ENCODE measurements at places on chromosomes 16 and 17. TPM values are rescaled to one million over a fixed set of nuclear protein-coding genes. Genes with fewer than 3 reads are reported as not detected.

ADGRG1 gene
- total RNA-seq = 7.7 TPM

DNA sequence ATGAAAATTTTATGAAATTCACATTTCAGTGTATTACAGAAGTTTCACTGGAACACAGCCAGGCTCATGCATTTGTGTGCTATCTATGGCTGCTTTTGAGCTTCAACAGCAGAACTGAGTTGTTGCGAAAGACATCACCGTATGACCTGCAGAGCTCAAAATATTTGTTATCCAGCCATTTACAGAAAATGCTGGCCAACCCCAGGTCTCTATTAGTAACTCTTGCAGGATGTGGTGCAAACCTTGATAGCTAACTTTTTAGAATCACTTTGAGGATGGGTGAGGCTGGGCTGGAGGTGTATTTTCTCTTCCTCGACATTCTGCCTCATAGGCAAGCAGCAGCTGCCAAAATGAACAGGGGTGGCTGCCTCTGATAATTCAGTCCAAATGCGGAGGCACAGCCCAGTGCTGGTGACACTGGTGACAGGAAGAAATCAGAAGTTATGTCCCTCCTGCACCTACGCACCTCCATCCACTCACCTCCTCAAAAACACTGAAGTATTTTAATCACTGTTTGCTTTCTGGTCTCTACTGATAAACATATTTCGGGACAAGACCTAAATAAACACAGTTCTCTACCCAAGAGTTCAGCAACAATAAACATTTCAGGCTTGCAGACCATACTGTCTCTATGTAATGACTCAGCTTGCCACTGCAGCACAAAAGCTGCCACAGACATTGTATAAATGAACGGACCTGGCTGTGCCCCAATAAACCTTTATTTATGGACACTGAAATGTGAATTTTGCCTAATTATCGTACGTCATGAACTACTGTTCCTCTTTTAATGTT, 28.5 kb downstream of the ARHGAP17 start:
- peak; percentile 74 for DNase-seq
- peak overlapping the region; percentile 63 for H3K27ac ChIP-seq
- H3K36me3 ChIP-seq = no peaks in the 10 kb centered on the region
- no peaks in the 10 kb centered on the region for H3K27me3 ChIP-seq
- no peak overlapping the region for H3K4me3 ChIP-seq

GRCh38 chr16:12097523-12098428, 121.2 kb downstream of the SNX29 start:
- peaks cover 32% of the 10 kb centered on the region for H3K4me1 ChIP-seq
- H3K4me3 ChIP-seq = no peak overlapping the region
- DNase-seq = peak; percentile 76
- H3K27ac ChIP-seq = peak overlapping the region; percentile 57
- no peaks in the 10 kb centered on the region for H3K36me3 ChIP-seq
- H3K27me3 ChIP-seq = no peaks in the 10 kb centered on the region

- no peaks in the 10 kb centered on the region for H3K27me3 ChIP-seq
- no peak overlapping the region for H3K4me3 ChIP-seq
- no peak overlapping the region for H3K27ac ChIP-seq
- no peaks in the 10 kb centered on the region for H3K4me1 ChIP-seq
- no peak for DNase-seq
Observed at GRCh38 chr17:34883106-34884000, 77.9 kb downstream of the CCT6B start.

PGAP6 gene
- 22.5 TPM for total RNA-seq

GRCh38 chr17:202501-202951, 21.1 kb upstream of the DOC2B start:
- H3K4me3 ChIP-seq = no peak overlapping the region
- no peaks in the 10 kb centered on the region for H3K4me1 ChIP-seq
- no peak overlapping the region for H3K27ac ChIP-seq
- peak; percentile 56 for DNase-seq

GRCh38 chr17:11554042-11554441, 44.2 kb upstream of the DNAH9 start:
- H3K4me3 ChIP-seq = no peak overlapping the region
- no peak for DNase-seq
- no peak overlapping the region for H3K27ac ChIP-seq
- H3K27me3 ChIP-seq = no peaks in the 10 kb centered on the region
- H3K4me1 ChIP-seq = no peaks in the 10 kb centered on the region
- H3K36me3 ChIP-seq = no peaks in the 10 kb centered on the region

DNA sequence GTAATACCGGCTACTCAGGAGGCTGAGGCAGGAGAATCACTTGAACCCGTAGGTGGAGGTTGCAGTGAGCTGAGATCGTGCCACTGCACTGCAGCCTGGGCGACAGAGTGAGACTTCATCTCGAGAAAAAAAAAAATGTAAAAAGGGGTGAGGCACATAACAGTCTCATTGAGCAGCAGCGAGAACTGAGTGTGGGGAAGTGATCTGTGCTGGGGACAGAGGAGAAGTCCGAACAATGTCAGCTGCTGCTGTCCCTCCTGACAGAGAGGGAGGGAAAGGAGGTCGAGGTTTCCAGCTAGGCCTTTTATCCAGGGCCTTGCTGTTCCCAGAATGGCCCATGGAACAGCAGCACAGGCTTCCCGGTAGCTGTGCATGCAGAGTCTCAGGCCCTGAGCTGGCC, 14.0 kb downstream of the C16orf74 start:
- no peaks in the 10 kb centered on the region for H3K4me1 ChIP-seq
- no peak overlapping the region for H3K4me3 ChIP-seq
- no peak overlapping the region for H3K27ac ChIP-seq
- H3K27me3 ChIP-seq = no peaks in the 10 kb centered on the region
- no peak for DNase-seq

ASB16 gene
- total RNA-seq = 2.2 TPM

DNA sequence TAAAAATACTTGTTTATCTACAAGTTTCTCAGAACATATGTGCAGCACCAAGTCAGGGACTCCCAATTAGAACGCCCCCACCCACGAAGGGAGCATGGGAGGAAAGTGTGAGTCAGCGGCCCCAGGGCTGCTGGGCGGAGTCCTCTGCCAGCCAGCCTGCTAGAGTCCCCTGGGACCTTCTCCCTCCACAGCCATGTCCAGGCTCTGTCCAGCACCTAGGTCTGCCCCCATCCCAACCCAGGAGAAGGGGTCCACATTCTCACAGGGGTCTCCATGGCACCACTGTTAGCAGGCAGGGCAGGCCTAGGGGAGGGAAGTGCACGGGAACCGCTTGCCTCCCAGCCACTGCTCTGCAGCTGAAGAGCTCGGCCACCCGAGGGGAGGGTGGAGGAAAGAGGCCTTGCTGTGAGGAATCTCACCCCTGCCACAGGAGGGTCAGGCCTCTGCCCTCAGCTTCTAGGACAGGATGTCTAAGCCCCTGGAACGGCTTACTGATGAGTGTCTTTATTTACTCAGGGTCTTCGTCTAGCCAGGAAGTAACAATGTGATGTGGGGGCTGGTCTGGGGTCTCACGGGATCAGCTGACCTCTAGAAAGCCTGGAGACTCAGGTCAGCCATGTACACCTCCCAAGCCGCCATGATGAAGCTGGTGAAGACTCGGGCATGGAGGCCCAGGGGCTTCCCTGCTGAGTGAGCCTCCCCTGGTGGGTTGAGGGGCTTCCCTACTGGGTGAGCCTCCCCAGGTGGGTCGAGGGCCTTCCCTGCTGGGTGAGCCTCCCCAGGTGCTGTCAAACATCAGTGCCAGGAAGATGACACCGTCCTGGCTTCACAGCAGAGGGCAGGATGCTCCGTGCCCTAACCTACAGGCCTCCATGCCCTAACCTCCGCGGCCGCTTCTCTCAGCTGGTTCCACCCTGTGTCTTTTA, 190.3 kb downstream of the RBFOX3 start:
- H3K4me3 ChIP-seq = no peak overlapping the region
- H3K36me3 ChIP-seq = no peaks in the 10 kb centered on the region
- no peaks in the 10 kb centered on the region for H3K27me3 ChIP-seq
- no peak overlapping the region for H3K27ac ChIP-seq

DNA sequence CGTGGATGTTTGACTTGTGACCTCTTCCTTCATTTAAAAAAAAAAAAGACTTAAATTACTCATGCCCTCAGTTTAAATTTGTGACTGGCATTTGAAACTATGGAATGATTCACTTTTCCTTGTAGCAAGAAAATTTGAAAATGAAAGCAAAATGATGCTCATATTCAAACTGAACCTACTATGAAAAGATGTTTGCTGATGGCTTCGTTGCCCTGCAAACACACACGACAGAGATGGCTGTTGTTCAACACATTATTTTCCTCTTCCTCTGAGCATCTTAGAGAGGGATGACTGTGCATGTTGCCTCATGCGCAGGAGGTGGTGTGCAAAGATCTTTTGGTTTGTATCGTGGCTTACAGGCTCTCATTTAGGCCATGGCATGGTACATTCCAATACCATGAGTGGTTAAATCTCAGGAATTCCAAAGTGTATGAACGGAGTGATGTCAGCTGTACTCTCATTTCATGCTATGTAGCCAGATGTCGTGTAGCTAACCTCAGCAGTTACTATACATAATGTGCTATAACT, 164.5 kb downstream of the PRKCA start:
- peak; percentile 74 for DNase-seq
- H3K36me3 ChIP-seq = no peaks in the 10 kb centered on the region
- peak overlapping the region; percentile 9 for H3K4me3 ChIP-seq
- H3K27me3 ChIP-seq = no peaks in the 10 kb centered on the region
- H3K27ac ChIP-seq = peak overlapping the region; percentile 71

CACNG3 gene
- not detected for total RNA-seq

TMEM100 gene
- total RNA-seq = 16.9 TPM

- H3K27me3 ChIP-seq = no peaks in the 10 kb centered on the region
- no peaks in the 10 kb centered on the region for H3K36me3 ChIP-seq
- no peak for DNase-seq
- H3K4me3 ChIP-seq = no peak overlapping the region
- no peaks in the 10 kb centered on the region for H3K4me1 ChIP-seq
- H3K27ac ChIP-seq = no peak overlapping the region
Observed at GRCh38 chr16:8510160-8510559, 80.2 kb downstream of the TMEM114 start.

GRCh38 chr17:40517286-40517662, 15.9 kb upstream of the TNS4 start:
- peak; percentile 12 for DNase-seq
- H3K4me1 ChIP-seq = no peaks in the 10 kb centered on the region
- H3K27me3 ChIP-seq = no peaks in the 10 kb centered on the region
- no peaks in the 10 kb centered on the region for H3K36me3 ChIP-seq
- H3K4me3 ChIP-seq = no peak overlapping the region

DNA sequence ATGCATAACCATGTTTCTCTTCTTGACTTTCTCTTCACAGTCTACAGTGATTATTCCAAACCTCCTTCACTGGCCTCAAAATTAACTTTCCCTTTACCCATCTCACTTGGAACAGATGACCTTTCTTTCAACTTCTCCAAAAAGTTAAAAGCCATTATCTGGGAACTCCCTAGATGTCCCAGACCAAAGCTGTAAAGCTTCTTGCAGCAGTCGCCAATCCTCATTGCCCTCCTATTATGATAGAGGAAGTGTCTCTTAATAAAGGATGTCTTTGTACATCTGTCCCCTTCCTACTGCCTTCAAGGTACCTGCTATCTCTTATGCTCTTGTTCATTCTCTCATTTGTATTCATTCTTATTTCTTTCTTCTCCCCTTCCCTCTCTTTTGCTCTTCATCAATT, 127.5 kb downstream of the MRTFB start:
- H3K27ac ChIP-seq = no peak overlapping the region
- DNase-seq = no peak
- no peak overlapping the region for H3K4me3 ChIP-seq

- DNase-seq = no peak
- peaks cover 7% of the 10 kb centered on the region for H3K4me1 ChIP-seq
- no peak overlapping the region for H3K4me3 ChIP-seq
- H3K36me3 ChIP-seq = no peaks in the 10 kb centered on the region
- H3K27me3 ChIP-seq = peaks cover 34% of the 10 kb centered on the region
- no peak overlapping the region for H3K27ac ChIP-seq
Observed at GRCh38 chr16:8589057-8589899, 1.0 kb downstream of the TMEM114 start.

GRCh38 chr16:4309833-4310266, 6.0 kb upstream of the GLIS2 start:
- no peaks in the 10 kb centered on the region for H3K36me3 ChIP-seq
- H3K27ac ChIP-seq = peak overlapping the region; percentile 90
- H3K4me1 ChIP-seq = peaks cover 35% of the 10 kb centered on the region
- no peak overlapping the region for H3K4me3 ChIP-seq
- peak; percentile 85 for DNase-seq

DNA sequence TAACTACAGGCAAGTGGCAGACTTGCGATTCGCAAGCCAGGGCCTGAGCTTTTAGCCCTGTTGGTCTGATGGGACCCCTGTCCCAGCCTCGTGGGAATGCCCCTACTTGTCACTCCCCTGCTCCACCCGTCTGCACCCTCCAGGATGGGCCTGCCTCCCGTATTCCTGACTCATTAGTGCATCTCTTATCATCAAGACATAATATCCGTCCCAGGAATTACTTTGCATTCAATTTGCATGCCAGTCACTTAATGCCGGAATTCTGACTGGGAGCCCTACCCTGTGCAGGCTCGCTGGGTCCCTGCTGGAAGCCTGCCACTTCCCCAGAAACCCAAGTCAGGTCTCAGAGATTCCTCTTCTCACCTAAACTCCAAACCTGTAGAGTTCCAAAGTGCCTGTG, 3.3 kb downstream of the PRSS53 start:
- no peak for DNase-seq
- no peaks in the 10 kb centered on the region for H3K4me1 ChIP-seq
- no peak overlapping the region for H3K4me3 ChIP-seq
- H3K27me3 ChIP-seq = no peaks in the 10 kb centered on the region

NACA2 gene
- total RNA-seq = not detected

DNA sequence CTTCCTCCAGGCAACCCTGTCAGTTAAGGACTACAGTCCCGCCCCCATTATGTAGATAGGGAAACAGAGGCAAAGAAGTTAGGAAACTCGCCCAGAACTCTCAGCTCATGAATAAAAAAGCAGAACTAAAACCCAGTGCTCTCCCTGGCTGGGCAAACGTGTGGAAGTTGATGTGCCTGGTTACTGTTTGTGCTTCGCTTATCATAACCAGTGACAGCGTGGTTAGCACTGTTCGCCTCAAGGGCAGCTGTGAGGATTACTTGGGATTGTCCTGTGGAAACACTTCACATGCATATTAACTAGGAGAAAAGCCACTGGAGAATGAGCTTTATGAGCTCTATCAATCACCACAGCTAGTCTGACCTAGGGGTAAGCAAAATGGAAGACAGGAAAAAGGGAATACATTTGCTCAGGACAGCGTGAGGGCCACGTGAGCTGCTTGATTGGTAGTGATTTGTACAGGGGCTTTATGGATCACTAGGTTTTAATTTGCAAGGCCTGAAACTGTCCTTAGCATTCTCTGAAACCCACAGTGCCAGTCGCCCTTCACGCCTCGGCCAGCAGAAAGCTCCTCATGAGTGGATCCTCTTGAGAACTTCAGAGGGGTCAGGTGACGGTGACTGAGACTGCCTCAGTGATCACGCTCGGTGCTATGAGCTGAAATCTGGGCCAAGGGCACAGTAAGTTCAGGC, 19.9 kb downstream of the CYB5D2 start:
- DNase-seq = no peak
- H3K36me3 ChIP-seq = peaks cover 67% of the 10 kb centered on the region
- no peaks in the 10 kb centered on the region for H3K27me3 ChIP-seq
- H3K4me1 ChIP-seq = no peaks in the 10 kb centered on the region
- no peak overlapping the region for H3K4me3 ChIP-seq

Measured in sigmoid colon (tissue), 7 donors.